ENCODE measurements at places on chromosomes 7 and 10.

DNA sequence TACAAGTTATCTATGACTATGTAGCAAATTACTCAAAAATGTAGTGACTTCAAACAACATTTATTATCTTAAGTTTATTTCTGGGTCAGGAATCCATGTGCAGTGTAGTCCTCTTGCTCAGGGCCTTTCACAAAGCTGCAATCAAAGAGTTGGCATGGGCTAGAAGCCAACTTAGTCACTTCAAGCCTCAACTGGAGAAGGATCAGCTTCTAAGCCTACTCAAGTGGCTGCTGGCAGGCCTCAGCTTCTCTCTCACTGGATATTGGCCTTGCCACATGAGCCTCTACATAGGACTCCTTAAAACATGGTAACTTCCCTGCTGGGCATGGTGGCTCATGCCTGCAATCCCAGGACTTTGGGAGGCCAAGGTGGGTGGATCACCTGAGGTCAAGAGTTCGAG lies 5.0 kb upstream of the NFE2L3 start:
- DNase-seq = peak; percentile 16

GRCh38 chr10:63711867-63712716 lies 190.9 kb downstream of the REEP3 start:
- DNase-seq = peak; percentile 98

DNA sequence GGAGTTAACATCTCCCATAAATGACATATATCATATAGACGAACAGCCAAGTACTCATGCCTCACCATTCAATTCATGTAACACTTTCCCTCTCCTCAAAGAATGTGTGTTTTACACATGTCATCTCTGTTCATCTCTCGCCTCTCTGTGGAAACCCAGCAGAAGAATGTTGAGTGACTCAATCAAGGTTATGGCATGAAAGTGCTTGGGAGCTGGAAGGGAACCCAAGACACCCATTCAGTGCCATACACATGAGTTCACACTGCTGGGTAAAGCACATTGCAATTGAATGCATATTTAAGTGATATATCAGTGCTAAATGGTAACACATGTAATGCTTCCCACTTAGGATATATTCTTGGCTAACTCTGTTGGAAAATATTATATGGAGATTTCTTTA lies 322.9 kb downstream of the PTEN start:
- peak; percentile 92 for DNase-seq

DNA sequence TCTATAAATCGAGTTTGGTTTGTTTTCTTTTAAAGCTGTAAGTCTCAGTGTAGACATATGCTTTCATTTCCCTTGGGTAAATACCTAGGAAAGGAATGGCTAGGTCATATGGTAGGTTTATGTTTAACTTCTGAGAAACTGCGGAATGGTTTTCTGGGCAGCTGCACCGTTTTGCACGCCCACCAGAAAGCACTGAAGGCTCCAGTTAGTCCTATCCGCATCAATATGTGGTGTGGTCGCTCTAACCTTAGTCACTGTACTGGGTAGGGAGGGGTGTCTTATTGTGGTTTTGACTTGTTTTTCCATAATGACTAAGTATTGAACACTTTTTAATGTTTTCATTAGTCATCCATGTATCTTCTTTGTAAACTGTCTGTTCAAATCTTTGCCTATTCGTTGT lies 279.5 kb upstream of the AKR1E2 start:
- peak; percentile 24 for DNase-seq

- DNase-seq = no peak
These were observed 144.1 kb downstream of the DLG5 start for GRCh38 chr10:77782328-77783061.

- DNase-seq = peak; percentile 71
These were observed 179.9 kb downstream of the SEMA3E start for GRCh38 chr7:83469076-83469475.

DNA sequence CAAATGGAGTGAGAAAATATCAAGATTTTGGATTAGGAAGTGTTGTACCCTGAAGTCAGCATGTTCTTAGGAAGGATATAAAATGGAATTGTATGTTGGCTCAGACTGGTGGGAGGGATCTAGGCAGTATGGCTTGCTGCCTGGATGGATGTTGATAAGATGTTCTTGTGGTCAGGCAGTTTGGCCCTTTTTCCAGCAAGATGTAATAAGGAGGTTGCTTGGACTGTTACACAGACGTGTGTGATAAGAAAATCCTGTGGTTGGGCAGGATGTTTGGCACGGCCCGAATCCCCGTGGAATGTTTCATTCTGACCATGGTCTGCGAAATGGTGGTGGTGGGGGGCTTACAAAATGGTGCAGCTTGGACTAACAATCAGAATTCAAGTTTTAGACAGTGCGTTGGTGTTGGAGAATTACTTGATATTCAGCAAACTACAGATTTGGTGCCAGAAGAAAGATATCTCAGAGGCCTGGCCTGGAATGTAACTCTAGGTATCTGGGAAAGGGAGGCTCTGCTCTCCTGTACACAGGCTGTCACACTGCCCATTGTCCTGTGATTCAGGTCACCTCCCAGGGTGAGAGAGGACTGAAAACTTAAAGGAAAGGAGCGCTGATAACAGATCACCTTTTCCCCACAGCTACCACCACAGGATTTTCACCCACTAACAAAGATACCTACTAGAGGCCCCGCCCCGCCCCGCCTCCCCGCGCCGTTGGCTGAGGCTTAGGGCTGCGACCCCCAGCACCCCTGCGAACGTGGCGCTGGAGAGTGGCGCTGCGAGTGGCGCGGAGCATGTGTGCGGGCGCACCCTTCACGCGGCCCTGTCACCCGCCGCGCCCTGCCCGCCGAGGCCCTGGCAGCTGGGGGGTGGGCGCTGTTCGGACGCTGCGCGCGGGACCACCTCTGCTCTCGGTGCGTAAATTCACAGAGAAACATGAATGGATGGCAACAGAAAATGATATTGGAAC lies 19.3 kb upstream of the ZNF680 start:
- no peak for DNase-seq

GRCh38 chr7:105454921-105455320 lies 66.2 kb upstream of the SRPK2 start:
- peak; percentile 7 for DNase-seq

- no peak for DNase-seq
These were observed 543.2 kb upstream of the FOXK1 start for GRCh38 chr7:4138866-4139265.

GRCh38 chr7:140358412-140359051 lies 39.8 kb downstream of the SLC37A3 start:
- no peak for DNase-seq

DNA sequence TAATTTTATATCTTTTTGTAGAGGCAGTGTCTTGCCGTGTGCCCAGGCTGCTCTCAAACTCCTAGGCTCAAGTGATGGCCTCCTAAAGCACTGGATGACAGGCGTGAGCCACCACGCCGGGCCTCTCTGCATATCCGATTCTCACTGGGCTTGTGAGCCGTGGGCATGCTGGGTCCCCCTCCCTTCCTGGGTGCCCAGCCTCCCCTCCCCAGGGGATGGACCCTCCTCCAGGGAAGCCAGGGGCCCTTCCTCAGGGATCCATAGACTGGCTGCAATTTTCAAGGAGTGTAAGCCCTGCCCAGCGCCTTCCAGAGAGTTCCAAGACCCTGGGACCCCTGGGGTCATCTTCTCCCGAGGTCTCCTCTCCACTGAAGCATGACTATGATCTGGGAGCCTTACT lies 23.7 kb upstream of the ELFN1 start:
- DNase-seq = no peak

GRCh38 chr7:13751766-13752165 lies 237.7 kb downstream of the ETV1 start:
- DNase-seq = no peak

GRCh38 chr7:4878336-4879335 lies 4.9 kb downstream of the RADIL start:
- DNase-seq = peak; percentile 43

DNA sequence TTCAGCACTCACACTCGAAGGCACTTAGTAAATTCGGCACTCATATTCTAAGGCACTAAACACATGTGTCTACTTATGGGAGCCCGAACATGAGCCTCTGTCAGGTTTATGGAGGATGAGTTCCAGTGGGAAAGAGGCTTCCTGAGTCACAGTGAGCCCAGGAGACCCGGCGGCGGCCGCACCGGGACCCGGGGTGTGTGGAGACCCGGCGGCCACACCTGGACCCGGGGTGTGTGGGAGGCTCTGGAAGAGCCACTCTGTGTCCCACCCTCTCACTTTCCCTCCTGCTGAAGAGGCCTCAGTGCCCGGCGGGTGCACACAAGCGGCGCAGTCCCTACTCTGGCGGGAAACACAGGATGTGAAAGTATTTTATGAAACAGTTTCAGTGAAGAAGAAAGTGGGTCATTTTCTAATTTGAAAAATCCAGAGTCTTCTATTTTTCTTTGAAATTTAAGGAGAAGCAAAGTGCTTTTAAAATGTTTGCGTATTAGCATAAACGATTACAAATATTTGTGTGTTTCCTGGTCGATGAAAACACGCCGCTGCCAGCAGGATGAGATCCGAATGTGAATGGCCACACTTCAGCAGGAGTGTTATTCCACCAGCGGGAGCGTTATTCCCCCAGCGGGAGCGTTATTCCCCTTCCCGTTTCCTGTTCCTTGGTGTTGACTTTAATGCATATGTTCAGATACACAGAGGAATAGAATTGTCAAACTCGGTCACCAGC lies 625.1 kb downstream of the DNAJB6 start:
- no peak for DNase-seq

DNA sequence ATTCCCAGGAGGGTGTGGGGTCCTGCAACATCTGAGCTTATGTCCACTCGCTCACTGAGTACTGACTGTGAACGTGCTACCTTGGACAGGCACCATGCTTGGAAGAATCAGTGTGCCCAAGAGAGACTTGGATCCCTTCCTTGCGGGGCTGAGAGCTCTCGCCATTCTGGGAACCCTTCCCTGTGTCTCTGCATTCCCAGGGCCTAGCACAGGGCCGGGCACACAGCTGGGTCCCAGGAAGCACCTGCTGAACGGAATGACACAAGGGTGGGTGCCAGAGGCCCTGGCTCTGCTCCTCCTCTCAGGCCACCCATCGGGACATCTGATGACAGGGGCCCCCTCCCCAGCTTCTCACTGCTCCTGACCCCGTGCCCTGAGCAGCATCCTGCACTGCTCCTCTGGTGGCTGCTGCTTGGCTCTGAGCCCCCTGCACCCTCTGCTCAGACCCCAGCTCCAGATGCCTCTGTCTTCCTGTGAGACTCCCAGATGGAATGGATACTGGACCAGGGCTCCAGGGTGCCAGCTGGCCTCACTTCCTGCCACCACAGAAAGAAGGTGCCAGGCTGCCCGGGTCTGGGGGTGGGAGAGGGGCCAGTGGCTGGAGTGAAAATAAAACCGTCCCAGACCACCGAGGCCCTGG lies 129.6 kb downstream of the NEURL1 start:
- no peak for DNase-seq

DNA sequence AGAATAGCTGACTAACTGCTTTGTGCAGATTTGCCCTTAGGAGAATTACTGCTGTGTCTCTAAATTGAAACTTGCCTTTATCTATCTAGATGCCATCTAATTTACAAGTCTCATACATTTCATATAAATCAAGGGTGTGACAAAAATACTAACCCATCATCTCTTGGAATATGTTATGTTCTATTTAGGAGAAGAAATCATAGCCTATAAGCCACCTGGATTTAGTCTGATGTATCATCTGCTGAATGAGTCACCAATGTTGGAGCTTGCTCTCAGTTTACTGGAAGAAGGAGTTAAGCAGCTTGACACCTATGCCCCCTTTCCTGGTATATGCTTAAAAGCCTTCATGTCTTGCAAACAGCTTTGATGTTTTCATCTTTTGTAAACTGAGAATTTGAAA lies 43.5 kb downstream of the NUP205 start:
- no peak for DNase-seq

DNA sequence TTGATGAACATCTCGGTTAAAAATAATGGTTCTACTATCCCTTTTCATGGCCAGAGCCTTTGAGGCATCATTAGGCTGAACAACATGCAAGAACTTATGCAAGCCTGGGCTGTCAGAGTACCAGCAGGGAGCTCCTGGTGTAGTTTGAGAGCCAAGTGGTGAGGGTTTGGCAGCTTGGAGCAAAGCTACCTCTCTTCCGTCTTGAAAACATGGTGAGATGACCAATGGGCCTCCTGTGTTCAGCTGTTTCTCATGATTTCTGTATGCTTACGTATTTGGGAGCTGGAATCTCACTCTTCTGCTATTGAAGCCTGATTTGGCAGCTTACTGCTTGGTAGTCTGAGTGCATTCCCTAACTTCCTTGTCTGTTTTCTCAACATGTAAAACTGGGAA lies 150.4 kb downstream of the CXCL12 start:
- no peak for DNase-seq

GRCh38 chr10:94133239-94133638 lies 139.5 kb downstream of the PLCE1 start:
- peak; percentile 76 for DNase-seq

- no peak for DNase-seq
These were observed 83.6 kb downstream of the HTR5A start for GRCh38 chr7:155153676-155154075.

- DNase-seq = no peak
These were observed 100.9 kb downstream of the PDGFA start for GRCh38 chr7:418636-419280.

GRCh38 chr7:97342512-97342911 lies 225.0 kb downstream of the SDHAF3 start:
- no peak for DNase-seq

GRCh38 chr7:36956814-36957213 lies 232.5 kb upstream of the AOAH start:
- no peak for DNase-seq

GRCh38 chr7:68107261-68107660 lies 1110.6 kb downstream of the TYW1 start:
- DNase-seq = no peak

GRCh38 chr7:95059842-95060313 lies 152.5 kb downstream of the PPP1R9A start:
- no peak for DNase-seq

DNA sequence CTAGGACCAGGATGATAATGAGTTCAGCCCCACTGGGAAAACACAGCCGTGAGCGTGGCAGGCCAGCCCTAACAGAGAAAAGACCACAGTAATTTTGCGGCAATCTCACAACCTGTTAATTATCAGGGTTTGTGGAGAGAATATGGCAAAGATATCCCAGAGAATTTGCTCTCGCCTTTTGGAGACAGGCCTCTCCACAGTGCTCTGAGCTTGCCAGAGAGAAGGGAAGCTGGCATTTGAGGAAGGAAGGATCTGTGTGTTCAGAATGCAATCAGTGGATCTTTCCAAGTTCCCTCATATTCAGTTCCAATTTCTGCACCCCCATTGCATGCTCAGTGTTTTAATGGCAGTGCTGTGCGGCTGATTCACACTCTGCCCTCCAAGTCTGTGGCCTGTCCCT lies 60.2 kb downstream of the PLPP4 start:
- DNase-seq = no peak

GRCh38 chr10:105085980-105086379 lies 444.9 kb downstream of the SORCS3 start:
- DNase-seq = no peak
